ENCODE measurements at places on chromosomes 11 and 22. TPM values are rescaled to one million over a fixed set of nuclear protein-coding genes. Genes with fewer than 3 reads are reported as not detected.

DNA sequence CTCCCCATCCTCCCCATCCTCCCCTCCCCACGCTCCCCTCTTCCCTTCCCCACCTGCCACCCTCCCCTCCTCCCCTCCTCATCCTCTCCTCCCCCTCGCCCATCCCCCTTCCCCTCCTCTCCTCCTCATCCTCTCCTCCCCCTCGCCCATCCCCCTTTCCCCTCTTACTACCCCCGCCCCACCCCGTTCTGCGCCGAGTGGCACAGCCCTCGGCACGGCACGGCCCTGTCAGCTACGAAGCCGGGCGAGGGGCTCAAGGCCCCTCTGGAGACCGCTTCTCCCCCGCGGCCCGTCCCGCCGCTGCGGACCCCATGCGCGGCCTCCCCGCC lies 449.9 kb downstream of the OPCML start:
- no peak for DNase-seq

- peak; percentile 58 for DNase-seq
These were observed 1.6 kb downstream of the C1QTNF6 start for GRCh38 chr22:37186228-37186996.

DNA sequence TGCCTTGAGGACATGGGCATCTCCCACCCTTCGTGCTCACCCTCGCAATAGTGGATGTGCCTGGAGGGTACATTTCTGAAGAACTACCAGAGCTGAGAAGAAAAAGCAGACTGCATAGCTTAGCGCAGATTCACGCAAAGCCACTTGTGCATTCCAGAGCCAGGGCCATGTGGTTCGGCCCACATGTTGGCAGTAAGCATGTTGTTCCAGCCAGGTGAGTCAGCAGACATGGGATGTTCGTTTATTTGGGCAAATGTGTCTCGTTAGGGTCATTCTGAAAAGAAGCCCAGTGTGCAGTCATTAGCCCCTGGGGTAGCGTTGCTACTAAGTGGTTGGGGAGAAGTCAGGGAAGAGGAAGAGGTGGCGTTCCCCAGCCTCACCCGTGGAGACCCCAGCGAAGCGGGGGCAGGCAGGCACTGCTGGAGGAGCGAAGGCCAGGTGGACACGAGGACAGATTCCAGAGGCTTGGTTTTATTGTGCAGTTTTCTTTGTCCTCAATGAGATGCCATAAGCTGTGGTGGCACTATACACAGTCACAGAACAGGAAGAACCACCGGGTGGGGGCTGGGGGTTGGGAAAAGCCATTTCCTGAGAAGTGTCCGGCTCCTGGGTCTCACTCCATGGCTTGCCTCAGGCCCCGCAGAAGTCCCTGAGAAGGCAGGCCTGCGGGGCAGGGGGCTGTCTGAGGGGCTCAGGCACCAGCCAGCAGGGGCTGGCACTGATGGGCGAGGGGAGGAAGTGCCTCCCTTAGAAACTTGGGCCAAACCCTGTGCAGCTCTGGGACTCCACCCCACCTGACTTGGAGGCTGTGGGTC lies 5.0 kb downstream of the THY1 start:
- no peak for DNase-seq

DNA sequence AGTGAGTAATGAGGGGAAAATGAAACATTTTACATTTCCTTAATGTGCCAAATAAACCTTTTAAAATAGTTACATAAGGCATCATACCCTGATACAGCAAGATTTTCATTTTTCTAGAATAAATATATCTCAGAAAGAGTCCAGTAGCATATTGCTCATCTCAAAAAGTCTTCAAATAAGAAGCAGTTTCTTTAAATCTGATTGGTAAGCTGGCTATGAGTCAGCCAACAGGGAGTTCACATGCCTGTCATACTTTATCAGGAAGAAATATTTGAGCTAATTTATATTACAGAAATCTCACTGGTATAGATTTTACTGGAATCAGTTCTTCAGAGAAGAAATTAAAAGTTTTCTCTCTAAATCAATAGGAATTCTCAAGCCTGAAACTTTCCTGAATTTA lies 258.1 kb downstream of the C11orf87 start:
- DNase-seq, result no peak

DNA sequence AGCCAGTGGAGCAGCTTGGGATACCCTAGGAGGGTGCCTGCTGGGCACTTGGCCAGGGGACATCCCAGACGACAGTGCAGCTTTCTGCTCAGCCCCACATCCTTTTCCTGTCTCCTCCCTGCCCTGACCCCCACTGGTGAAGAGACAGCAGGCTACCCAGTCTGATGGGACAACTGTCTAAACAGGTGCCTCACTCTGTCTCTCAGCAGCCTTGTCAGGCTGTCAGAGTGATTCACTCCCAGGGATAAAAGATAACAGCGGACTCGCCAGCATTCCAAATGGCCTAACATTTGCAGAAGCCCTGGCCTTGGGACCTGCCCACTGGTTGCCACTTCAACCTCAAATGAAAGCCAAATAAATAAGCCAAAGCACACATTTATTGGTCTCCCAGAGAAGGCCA lies 318.6 kb upstream of the PLET1 start:
- no peak for DNase-seq

DNA sequence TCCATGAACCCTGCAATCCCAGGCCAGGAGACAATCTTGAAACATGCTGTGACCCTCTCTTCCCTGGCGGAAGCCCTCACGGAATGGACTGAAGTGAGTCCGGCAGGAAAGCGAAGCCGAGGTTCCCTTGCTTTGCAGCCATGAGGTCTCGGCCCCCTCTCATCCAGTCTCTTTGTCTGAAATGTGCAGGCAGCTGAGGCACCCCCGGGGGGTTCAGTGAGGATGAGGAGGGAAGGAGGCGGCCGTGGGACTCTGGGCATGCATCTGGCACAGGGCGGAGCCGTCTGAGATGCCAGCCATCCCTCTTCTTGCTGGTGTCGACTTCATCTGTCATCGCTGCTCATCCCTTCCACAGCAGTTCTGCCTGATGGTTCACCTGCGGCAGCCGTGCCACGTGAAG lies 1485.7 kb downstream of the BRD1 start:
- DNase-seq, result no peak

DNA sequence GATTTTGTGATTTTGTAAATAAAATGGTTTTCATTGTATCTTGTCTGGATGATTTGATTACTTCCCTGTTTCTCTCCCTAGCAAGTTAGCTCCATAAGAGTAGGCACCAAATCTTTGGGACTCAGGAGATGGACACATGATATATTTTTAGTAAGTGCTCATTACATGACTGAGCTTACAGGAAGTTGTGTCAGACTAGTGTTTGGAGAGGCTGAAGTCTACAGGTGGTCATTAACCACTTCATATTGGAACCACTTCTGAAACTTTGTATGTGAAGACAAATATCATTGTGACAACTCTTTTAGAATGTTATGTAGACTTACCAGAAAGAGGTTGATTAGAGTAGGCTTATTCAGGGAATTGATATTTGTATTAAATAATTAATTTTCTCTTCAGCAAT lies 19.1 kb downstream of the ARHGAP42 start:
- DNase-seq, result no peak

DNA sequence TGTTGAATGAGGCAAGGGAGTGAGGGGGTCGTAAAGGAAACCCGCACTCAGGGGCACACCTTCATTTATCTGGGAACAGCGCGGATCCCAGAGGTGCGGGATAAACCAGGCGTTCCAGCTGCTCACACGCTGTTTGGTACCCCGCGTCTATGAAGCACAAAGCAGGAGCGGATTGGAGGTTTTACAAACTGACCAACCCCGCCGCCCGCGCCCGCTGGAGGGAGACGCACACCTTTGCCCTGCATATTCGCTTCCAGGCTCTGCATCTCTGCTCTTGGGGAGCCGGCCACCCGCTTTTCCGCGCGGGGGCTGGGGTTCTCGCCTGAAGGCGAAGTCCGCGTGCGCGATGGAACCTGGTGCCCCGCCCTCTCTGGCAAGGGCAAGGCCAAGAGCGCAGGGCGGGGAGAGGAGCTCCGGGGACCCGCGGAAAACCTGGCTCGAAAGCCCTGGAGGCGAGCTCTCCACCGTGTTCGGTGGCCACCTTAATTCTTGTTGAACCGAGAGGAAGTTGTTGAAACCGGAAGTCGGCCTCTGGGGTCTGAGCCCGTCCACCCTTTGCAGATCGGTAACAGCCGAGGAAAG lies 6.8 kb upstream of the ALX4 start:
- DNase-seq, result no peak

- DNase-seq, result no peak
These were observed 10.4 kb downstream of the AP1B1 start for GRCh38 chr22:29377979-29378378.

- DNase-seq, result no peak
These were observed 161.7 kb downstream of the ATG16L2 start for GRCh38 chr11:72975778-72976521.

The XRRA1 gene
- total RNA-seq, result 9.9 TPM

The EFCAB6 gene
- total RNA-seq, result not detected

The KREMEN1 gene
- total RNA-seq, result 0.23 TPM

The ZBTB16 gene
- 2.9 TPM for total RNA-seq

The CTSF gene
- total RNA-seq, result 0.73 TPM

Measured in activated T-helper 2 cell treated with anti-CD3 and anti-CD28 coated beads, Interferon-gamma antibody, Interleukin-2, Interleukin-4, amounts not matched to agents 10 μg/mL and 5 μg/mL and 100 μg/mL, durations not matched to agents 14 hours and 24 hours and 36 hours (primary cell).